PC-9 (cell line): ENCODE measurements at places on chromosomes 2 and 18. TPM values are rescaled to one million over a fixed set of nuclear protein-coding genes. Genes with fewer than 3 reads are reported as not detected.

GRCh38 chr2:190060019-190060418 lies 2.5 kb downstream of the MSTN start:
- no peaks in the 10 kb centered on the region for H3K36me3 ChIP-seq
- no peak overlapping the region for H3K27ac ChIP-seq
- H3K4me3 ChIP-seq: no peak overlapping the region
- no peak for DNase-seq
- H3K4me1 ChIP-seq: no peaks in the 10 kb centered on the region

DNA sequence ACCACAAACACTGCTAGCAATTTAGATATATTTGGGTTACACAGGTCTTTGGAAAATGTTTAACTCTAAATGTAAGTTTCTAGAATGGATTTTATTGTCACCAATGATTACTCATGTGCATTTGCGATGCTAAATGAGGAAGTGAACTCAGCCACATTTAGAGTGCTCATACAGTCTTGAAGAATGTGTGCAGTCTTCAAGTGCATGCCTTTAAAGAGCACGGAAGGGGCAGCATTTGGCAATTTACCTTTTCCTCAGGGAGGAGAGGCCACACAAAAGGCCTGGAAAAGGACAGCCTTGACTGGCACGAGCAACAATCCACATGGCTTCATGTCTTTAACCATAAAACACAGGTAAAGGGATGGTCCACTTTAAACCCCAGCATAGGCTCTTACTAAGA lies 78.5 kb upstream of the STK17B start:
- DNase-seq: no peak
- no peaks in the 10 kb centered on the region for H3K27me3 ChIP-seq
- H3K27ac ChIP-seq: no peak overlapping the region
- no peaks in the 10 kb centered on the region for H3K36me3 ChIP-seq
- H3K4me1 ChIP-seq: peaks cover 11% of the 10 kb centered on the region; the same call in 1 of the 2 replicates
- H3K4me3 ChIP-seq: no peak overlapping the region

- no peak overlapping the region for H3K27ac ChIP-seq
- no peak overlapping the region for H3K4me3 ChIP-seq
- peaks cover 13% of the 10 kb centered on the region for H3K4me1 ChIP-seq
- H3K36me3 ChIP-seq: no peaks in the 10 kb centered on the region
- no peak for DNase-seq
Observed at GRCh38 chr2:224819075-224819474, 102.9 kb upstream of the CCDC195 start.

- H3K36me3 ChIP-seq: no peaks in the 10 kb centered on the region
- no peak for DNase-seq
- no peaks in the 10 kb centered on the region for H3K27me3 ChIP-seq
- no peak overlapping the region for H3K4me3 ChIP-seq
- no peaks in the 10 kb centered on the region for H3K4me1 ChIP-seq
Observed at GRCh38 chr2:149629026-149629425, 41.5 kb upstream of the MMADHC start.

GRCh38 chr2:178834086-178834485 lies 26.9 kb upstream of the TTN start:
- DNase-seq: no peak
- H3K4me3 ChIP-seq: no peak overlapping the region
- H3K27me3 ChIP-seq: no peaks in the 10 kb centered on the region
- H3K27ac ChIP-seq: no peak overlapping the region
- H3K4me1 ChIP-seq: no peaks in the 10 kb centered on the region

- H3K36me3 ChIP-seq: no peaks in the 10 kb centered on the region
- DNase-seq: no peak
- no peak overlapping the region for H3K4me3 ChIP-seq
Observed at GRCh38 chr2:109454765-109455394, 158.9 kb downstream of the SEPTIN10 start.

- no peak overlapping the region for H3K27ac ChIP-seq
- no peak for DNase-seq
- no peaks in the 10 kb centered on the region for H3K4me1 ChIP-seq
- peaks cover 74% of the 10 kb centered on the region for H3K27me3 ChIP-seq
- no peaks in the 10 kb centered on the region for H3K36me3 ChIP-seq
Observed at GRCh38 chr2:129769185-129769991, 210.1 kb upstream of the RAB6C start.

- H3K27me3 ChIP-seq: peaks cover 30% of the 10 kb centered on the region
- DNase-seq: no peak
- H3K4me3 ChIP-seq: no peak overlapping the region
- no peaks in the 10 kb centered on the region for H3K36me3 ChIP-seq
Observed at GRCh38 chr2:240985881-240986786, 12.3 kb upstream of the SNED1 start.

DNA sequence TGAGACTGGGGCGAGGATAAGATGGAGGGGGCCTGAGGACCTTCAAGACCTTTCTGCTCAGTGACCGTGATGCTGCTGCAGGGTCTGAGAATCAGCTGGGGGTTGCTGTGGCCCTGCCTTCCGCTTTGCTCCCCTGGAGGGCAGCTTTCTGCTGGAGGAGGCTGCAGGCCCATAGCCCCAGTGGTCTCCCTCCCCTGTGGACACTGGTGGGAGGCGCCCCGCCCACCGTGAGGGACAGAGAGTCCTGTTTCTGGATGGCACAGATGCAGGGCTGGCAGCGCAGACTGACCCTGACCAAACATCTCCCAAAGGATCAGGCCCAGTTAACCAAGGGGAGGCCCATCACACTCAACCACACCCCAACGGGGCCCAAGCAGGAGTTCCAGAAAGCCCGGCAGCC lies 42.8 kb downstream of the PLB1 start:
- no peak overlapping the region for H3K27ac ChIP-seq
- H3K36me3 ChIP-seq: no peaks in the 10 kb centered on the region
- H3K4me1 ChIP-seq: peaks cover 4% of the 10 kb centered on the region
- H3K4me3 ChIP-seq: no peak overlapping the region
- no peak for DNase-seq
- no peaks in the 10 kb centered on the region for H3K27me3 ChIP-seq

GRCh38 chr2:233996461-233996860 lies 54.0 kb upstream of the SPP2 start:
- H3K4me1 ChIP-seq: no peaks in the 10 kb centered on the region
- no peak overlapping the region for H3K4me3 ChIP-seq
- no peaks in the 10 kb centered on the region for H3K27me3 ChIP-seq
- H3K36me3 ChIP-seq: no peaks in the 10 kb centered on the region
- no peak overlapping the region for H3K27ac ChIP-seq

- no peak overlapping the region for H3K4me3 ChIP-seq
- no peak for DNase-seq
- no peaks in the 10 kb centered on the region for H3K4me1 ChIP-seq
- H3K27ac ChIP-seq: no peak overlapping the region
- no peaks in the 10 kb centered on the region for H3K36me3 ChIP-seq
Observed at GRCh38 chr2:141933226-141933625, 197.6 kb downstream of the LRP1B start.

DNA sequence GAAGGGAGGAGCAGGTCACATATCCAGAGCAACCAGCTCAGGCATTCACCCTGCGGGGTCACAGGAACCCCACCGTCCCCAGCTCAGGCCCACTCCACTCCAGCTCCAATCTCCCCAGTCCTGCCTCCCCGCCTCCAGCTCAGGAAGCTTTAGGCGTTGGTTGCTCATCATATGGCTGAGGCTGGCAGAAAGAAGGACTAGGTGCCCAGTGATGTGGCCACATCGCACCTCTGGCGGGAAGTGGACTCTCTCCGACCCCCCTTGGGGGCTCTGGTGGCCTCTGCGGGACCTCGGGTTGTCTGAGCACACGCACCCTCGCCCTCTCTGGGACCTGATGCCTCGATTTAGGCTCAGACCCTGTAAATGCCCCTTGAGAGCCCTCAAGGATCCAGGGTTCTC lies 187.7 kb downstream of the ZFP36L2 start:
- H3K4me1 ChIP-seq: peaks cover 77% of the 10 kb centered on the region
- H3K36me3 ChIP-seq: peaks cover 12% of the 10 kb centered on the region
- H3K4me3 ChIP-seq: peak overlapping the region; percentile 53; the same call in 1 of the 2 replicates
- no peak for DNase-seq

GRCh38 chr2:215141706-215142105 lies 3.3 kb upstream of the ABCA12 start:
- no peak overlapping the region for H3K4me3 ChIP-seq
- no peak for DNase-seq
- H3K27ac ChIP-seq: no peak overlapping the region
- no peaks in the 10 kb centered on the region for H3K27me3 ChIP-seq
- H3K4me1 ChIP-seq: peaks cover 24% of the 10 kb centered on the region

DNA sequence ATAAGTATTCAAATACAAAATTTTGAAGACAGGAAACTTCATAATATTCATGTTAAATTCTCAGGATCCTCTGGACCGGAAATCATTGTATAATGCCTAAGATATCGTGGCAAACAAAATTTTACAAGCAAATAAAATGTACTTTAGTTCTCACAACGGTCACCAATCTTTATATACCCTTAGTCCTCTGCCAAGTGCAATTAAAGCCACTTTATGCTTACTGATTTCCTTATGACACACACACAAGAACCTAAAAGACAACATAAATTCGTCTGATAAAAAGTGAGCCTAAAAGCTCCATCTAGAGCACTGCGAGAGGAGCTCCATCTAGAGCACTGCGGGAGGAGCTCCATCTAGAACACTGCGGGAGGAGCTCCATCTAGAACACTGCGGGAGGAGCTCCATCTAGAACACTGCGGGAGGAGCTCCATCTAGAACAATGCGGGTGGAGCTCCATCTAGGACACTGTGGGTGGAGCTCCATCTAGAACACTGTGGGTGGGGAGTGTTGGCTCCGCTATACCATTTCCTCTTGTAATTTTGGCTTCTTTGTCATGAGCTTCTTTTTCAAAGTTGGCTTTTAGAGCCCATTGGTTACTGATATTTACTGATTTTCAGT lies 15.9 kb downstream of the ATP8B1 start:
- no peaks in the 10 kb centered on the region for H3K36me3 ChIP-seq
- H3K27ac ChIP-seq: peak overlapping the region; percentile 97; the same call in 1 of the 2 replicates
- H3K4me1 ChIP-seq: peaks cover 88% of the 10 kb centered on the region
- no peak overlapping the region for H3K4me3 ChIP-seq

DNA sequence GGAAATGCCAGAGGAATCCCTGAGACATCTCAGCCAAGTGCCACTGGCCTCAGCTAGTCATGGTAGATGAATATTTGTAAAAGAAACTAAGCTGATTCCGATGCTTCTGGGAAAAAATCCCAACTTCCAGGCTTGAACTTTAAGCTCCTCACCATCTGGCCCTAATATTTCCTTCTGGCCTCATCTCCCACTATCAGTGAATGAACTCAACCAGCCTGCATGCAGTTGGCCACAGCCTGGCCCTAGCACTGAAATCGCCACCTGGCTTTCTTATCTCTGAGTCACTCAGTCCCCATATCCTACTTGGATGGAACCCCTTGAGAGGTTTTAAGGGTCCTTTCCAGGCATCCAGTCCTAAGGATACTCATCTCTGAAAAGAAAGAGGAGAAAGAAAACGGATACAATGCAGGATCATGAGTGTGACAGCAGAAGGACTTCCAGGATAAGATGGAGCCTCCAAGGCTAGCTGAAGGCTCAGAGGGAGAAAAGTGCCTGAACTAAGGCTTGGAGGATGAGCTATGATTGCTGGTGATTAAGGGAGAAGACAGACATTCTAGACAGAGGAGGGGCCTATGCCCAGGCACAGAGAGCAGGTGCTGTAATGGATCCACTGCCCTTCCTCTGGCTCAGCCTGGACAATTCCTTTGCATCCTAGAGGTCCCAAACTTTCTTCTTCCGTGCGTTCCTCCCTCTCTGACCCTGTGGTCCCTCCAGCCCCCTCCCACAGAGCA lies 141.5 kb upstream of the MYCN start:
- H3K27me3 ChIP-seq: peaks cover 92% of the 10 kb centered on the region
- H3K36me3 ChIP-seq: no peaks in the 10 kb centered on the region
- DNase-seq: no peak
- H3K4me3 ChIP-seq: no peak overlapping the region
- no peak overlapping the region for H3K27ac ChIP-seq
- no peaks in the 10 kb centered on the region for H3K4me1 ChIP-seq

- H3K4me3 ChIP-seq: no peak overlapping the region
- H3K27me3 ChIP-seq: no peaks in the 10 kb centered on the region
- peak overlapping the region; percentile 87 for H3K27ac ChIP-seq
- H3K36me3 ChIP-seq: no peaks in the 10 kb centered on the region
- DNase-seq: peak; percentile 70
Observed at GRCh38 chr2:207330912-207331311, 165.2 kb upstream of the KLF7 start.

The CHRNG gene
- total RNA-seq: not detected in 2 replicates

The BOLL gene
- not detected in 2 replicates for total RNA-seq

The MCFD2 gene
- total RNA-seq: 127 and 163 TPM in 2 replicates

The POTEC gene
- total RNA-seq: not detected in 2 replicates

The SULT1C4 gene
- not detected in 2 replicates for total RNA-seq
